Stimulated activated CD8-positive, alpha-beta memory T cell treated with anti-CD3 and anti-CD28 coated beads, Interleukin-4, amount 100 ng/mL, for 4 hours (primary cell): ENCODE measurements at places on chromosomes 4 and X.

- DNase-seq: peak; percentile 11
Measured at GRCh38 chr4:40055863-40056715, 561 bp upstream of the N4BP2 start.

DNA sequence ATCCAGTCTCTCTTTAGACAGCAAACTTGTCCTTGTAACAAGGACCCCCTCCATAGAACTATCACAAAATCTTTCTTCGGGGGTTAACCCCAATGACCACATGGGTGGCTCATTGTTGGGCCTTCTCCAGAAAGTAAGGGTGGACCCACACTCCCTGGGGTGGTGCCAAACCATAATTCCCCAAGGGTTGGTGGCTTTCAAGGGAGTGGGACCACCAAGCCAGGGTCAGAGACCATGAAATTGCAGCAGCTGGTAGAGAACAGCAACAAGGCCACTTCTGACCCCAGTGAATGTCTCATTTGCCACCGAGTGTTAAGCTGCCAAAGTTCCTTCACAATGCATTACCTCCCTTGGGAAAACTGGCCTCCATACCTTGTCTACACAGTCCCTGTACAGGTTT lies 28.8 kb upstream of the ZDHHC9 start:
- DNase-seq: no peak

- DNase-seq: no peak
Measured at GRCh38 chr4:15683143-15683495, 1.5 kb downstream of the FAM200B start.

GRCh38 chr4:7705062-7705461 lies 234.6 kb downstream of the AFAP1 start:
- DNase-seq: no peak

- DNase-seq: no peak
Measured at GRCh38 chrX:48071064-48071985, at the start of gene ZNF630. Gene ZNF630, minus strand, starts transcription at chrX:48071640. Its CDS starts 4,754 bp downstream, at chrX:48066886.

DNA sequence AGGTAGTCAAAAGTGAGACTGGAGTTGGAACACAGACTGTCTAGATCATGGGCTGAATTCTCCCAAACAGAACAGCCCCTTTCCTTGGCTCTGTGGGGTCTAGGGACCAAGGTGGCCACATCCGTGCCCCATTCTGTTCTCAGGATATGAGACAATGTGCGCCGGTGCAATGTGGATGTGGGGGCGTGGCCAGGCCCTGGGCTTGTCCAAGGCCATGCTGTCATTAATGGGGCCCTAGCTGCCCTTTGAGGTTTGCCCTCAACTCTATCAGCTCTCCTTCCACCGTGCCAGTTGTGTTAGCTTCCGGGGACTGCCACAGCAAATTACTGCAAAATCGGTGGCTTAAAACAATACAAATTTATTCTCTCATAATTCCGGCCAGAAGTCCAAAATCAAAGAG lies 312.6 kb downstream of the EVC2 start:
- no peak for DNase-seq

- no peak for DNase-seq
Measured at GRCh38 chr4:100746141-100746739, 228.4 kb upstream of the EMCN start.
